ENCODE measurements at places on chromosomes 5 and 9.

DNA sequence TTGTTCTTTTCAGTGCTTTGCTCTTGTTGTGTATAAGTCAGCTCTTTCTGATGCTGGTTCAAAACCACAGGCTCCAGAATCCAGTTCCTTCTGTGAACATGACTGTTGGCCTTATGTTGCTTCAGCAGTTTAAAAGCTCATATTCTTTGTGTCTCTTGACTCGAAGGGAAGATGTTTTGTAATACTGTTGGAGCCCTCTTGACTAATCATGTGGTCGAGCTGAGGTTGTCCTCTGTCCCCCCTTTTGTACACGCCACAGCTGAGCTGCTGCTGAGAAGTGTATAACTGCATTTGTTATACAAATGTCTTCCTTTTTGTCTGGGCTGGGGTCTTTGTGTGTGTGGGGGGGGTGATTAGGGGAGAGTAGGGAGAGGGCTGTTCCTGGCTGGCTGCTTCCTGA is 35.8 kb downstream of the SLC36A1 start:
- DNase-seq: peak; percentile 80

DNA sequence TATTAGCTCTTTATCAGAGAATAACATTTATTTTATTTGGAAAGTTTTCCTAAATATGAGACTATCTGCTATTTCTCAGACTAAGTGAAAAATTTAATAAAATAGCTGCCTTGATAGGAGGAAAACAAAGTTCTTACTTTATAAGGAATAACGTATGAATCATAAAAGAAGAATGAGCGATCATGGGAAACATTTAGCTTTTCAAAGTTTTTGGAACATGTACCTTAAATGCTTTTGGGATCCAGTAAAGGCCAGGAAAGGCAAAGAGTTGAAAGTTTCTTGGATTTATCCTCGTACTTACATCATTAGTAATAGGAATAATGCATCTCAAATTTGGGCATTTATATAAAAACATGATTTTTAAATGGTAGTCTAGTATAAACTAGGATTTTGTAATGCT is 19.4 kb downstream of the OGN start:
- DNase-seq: no peak

DNA sequence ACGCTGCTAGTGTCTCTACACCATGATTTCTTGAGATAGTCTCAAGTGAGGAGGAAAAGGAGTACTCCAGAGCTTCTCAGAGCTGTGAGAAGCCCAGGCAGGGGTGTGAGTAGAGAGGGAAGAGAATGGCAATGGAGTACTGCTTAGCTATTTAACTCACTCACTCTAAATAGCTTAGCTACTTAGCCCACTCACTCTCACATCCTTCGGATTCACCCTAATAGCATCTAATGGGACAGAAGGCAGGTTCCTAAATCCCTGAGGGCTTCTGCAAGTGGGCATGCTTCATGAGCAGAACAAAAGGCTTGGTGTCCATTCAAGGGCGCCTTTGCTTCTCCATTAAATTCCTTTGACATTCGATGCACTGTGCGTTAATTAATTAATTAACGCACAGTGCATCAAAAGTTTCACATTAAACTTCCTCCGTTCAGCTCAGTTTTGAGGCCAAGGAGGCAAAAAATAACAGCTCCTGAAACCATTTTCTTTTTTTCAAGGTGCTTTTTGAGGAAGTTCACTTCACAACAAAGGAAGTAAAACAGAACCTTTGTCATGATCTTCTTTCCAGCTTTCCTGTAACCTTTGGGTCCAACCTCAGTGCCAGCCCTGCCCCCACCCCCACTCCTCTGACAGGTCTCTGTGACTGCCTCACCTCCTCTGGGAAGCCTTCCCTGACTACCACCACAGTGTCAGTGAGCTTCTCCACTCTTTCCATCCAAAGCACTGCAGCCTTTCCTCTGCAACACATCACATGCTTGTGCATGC is 294.0 kb downstream of the SEC61B start:
- no peak for DNase-seq

- no peak for DNase-seq
These were observed 10.2 kb upstream of the ANKH start for GRCh38 chr5:14881826-14882225.

- no peak for DNase-seq
These were observed 62.0 kb downstream of the CRB2 start for GRCh38 chr9:123418052-123418430.

GRCh38 chr9:92592946-92593861 is 57.4 kb upstream of the ECM2 start:
- DNase-seq: no peak

DNA sequence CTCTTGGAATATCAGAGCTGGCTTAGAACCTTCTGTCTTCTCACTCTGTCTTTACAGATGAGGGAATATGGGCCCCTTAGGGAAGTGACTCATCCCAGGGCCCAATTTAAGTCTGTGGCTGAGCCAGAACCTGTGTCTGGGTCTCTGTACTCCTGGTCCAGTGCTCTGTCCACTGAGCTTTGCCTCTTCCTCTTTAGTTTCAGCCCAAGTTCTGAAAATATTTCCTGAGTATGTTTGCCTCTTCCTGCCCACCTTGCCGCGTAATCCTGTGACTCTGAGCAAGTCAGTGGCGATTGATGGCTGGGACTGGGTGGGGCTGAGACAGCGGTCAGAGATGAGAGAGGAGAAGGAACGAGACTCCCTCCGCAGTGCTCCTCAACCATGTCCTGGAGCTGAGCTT is 7.8 kb downstream of the IER5L start:
- no peak for DNase-seq

GRCh38 chr5:104702212-104702611 is 1139.6 kb upstream of the NUDT12 start:
- no peak for DNase-seq

DNA sequence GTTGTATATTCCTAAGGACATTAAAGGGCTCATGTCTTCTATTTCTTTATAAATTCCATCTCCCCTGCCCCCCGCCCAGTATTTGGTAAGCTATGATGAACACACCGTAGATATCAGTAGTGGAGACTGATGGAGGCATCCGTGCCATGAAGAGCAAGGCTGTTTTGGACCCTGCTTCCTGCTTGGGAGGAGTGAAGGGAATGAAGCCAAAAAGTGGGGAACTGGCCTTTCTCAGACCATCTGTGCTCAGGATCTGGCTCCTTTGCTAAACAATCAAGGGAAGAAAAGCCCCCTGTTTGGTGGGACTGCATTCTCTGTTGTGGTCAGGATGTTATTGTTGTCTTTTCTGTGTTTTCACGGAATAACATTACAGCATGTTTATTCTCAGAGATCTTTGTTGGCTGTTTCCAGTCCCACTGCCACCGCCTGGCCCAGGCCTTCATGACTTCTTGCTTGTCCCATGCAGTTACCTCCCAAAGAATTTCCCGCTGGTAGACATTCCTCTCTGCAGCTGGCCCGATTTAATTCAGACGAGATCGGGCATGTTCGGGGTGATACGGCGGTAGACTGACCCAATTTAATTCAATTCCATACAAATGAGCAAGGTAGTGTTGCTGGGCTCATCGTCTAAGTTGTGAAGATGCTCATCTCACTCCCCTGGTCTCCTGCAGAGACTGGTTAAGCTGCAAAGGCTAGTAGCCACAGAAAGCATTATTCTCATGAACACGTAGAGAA is 31.4 kb upstream of the ANKH start:
- no peak for DNase-seq

DNA sequence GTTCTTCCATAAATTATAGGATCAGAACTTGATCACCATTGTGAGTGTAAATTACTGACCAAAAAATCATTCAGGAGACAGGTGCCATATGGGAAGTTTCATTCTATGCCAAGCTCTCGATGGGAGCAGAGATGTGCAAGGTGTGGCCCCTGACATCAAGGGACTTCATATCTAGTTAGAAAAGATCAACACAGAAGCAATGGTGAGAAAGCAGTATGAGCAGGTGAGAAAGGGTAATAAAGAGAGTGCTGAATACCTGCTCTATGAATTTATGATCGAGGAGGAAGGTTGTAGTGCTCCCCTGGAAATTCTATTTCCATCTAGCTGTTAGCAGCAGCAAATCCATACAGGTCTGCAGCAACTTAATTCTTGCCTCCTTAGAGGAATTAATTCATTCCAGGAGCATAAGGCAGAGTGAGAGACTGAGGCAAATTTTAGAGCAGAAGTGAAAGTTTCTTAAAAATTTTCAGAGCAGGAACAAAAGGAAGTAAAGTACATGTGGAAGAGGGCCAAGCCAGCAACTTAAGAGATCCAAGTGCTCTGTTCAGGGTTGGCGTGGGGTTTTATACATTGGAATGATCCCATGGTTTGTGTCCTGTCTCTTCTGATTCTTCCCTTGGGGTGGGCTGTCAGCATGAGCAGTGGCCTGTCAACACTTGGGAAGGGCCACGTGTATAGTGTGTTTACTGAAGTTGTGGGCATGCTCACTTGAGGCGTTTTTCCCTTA is 181.8 kb downstream of the SAXO1 start:
- no peak for DNase-seq

DNA sequence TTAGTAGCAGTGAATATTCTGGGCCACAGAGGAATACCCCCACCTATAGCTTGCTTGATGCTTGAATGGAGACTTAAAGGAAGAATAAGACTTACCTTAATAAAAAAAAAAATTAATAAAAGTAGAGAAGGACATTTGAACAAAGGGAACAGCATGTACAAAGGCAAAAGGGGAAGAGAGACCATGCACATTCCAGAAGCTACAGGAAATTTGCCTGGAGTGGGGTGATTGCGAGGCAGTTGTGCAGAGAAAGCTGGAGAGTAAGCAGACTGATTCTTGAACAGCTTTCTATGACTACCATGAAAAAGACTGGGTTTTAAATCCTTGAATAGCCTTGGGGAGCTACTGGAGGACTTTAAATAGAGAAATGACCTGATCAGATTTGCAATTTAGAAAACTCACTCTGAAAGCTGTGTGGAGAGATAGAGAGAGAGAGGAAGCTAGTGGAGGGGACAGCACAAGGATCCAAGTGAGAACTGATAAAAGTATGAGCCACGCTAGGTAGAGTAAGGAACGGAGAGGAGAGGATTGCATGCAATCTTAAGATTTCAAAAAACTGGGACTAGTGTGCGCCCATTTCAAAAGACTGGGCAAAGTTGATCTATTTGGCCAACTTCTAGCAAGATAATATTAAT is 12.5 kb upstream of the SSBP2 start:
- peak; percentile 65 for DNase-seq

GRCh38 chr9:96383165-96383942 is at the start of gene SLC35D2:
Gene SLC35D2 (minus strand): TSS chr9:96383711. CDS start chr9:96383634, 77 bp downstream.
- DNase-seq: peak; percentile 28

All from pons (tissue), 1 donor.